Endothelial cell of umbilical vein (primary cell): ENCODE measurements at places on chromosomes 7 and 10. TPM values are rescaled to one million over a fixed set of nuclear protein-coding genes. Genes with fewer than 3 reads are reported as not detected.

TMEM243 gene
- total RNA-seq = 26.9 and 31.5 TPM in 2 replicates

CPXM2 gene
- 0.42 and 2.7 TPM in 2 replicates for total RNA-seq

OR6V1 gene
- total RNA-seq = not detected in 2 replicates

GPNMB gene
- 0.33 and 0.35 TPM in 2 replicates for total RNA-seq

ITPRID1 gene
- total RNA-seq = not detected in 2 replicates

TLX1 gene
- not detected in 2 replicates for total RNA-seq

KCNIP2 gene
- 2.2 and 3.0 TPM in 2 replicates for total RNA-seq

AIFM2 gene
- total RNA-seq = 6.6 and 8.7 TPM in 2 replicates

GJD4 gene
- total RNA-seq = not detected in 2 replicates

IRF5 gene
- 0.31 and 1.5 TPM in 2 replicates for total RNA-seq
